D721Med (cell line): ENCODE measurements at places on chromosomes 11 and 22.

- no peak for DNase-seq
These were observed 38.3 kb downstream of the PTPRJ start for GRCh38 chr11:48018528-48019216.

DNA sequence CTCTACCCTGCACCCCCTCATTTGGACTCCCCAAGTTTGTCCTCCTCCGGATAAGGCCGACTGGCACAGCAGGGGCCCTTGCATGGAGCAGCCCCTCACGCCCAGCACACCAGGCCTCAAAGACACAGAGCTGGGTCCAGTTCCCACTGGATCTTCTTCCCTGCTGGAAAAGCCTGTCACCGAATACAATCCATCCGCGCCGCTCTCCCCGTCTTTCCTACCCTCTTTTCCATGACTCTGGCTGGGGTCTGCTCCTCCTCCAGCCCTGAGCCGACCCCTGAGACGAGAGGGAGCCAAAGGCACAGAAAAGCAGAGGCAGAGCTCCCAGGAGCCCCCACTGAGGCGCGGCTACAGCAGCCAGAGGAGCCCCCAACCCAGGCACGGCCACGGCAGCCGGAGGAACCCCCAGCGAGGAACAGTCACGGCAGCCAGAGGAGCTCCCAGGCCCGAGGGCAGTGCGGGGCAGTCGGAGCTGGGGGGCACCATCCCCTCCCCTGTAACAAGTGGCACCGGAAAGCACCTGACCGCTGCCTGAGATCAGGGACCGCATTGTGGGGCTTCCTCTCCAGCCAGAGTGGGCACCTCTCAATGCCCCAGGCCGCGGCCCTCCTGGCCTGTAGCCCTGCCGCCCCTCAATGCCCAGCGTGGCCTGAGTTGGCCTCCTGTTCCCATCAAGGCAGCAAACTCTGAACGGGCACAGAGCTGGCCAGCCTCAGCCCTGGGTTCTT lies 12.0 kb downstream of the ALG12 start:
- DNase-seq = no peak

- DNase-seq = no peak
These were observed 85.5 kb downstream of the PDE2A start for GRCh38 chr11:72588421-72589410.

- no peak for DNase-seq
These were observed 2.6 kb downstream of the RBM4B start for GRCh38 chr11:66674964-66675602.

- DNase-seq = no peak
These were observed 21.9 kb downstream of the SUN2 start for GRCh38 chr22:38733724-38734381.
